ENCODE measurements at places on chromosomes 3 and 15. TPM values are rescaled to one million over a fixed set of nuclear protein-coding genes. Genes with fewer than 3 reads are reported as not detected.

The MINDY2 gene
- total RNA-seq, result 39.4 TPM

The CIP2A gene
- total RNA-seq, result 5.9 TPM

DNA sequence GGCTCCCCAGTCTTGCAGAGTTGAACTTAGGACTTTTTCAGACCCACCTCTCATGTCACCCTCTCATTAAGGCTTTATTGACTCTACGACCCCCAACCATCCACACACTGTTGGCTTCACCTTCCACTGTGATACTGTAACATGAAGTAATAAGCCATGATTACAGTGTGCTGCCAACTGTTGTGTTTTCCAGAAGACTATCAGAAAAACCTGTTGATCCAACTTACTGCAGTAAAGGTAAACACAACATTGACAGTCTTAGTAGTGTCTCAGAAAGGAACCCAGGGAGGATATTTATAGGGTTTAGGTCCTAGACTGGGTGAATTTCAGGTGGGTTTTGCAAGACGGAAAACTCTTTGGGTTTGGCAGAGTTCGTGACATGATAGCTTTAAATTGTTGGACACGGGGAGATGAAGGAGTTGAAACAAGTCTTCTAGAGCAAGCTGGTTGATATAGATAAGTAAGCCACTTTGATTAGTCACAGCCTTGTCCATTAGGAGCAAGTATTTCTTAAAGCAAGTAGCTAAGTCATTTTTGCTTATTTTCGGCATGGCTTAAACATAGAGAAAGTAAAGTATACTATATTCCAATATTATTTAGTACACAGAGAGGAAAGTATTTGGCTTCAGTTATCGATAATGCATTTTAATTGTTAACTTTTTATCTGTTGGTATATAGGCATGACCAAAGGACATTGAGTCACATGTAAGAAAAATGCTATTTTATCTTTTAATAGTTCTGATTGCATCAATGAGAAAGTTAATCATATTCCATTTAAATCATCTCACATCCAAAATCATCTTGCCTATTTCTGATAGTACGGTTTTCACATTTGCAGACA is 2.4 kb upstream of the COL6A5 start:
- DNase-seq, result no peak

GRCh38 chr3:135197856-135198255 is 402.8 kb downstream of the EPHB1 start:
- DNase-seq, result no peak

The RTP4 gene
- total RNA-seq, result not detected

- DNase-seq, result no peak
Measured at GRCh38 chr15:70281811-70282307, 184.1 kb upstream of the TLE3 start.

DNA sequence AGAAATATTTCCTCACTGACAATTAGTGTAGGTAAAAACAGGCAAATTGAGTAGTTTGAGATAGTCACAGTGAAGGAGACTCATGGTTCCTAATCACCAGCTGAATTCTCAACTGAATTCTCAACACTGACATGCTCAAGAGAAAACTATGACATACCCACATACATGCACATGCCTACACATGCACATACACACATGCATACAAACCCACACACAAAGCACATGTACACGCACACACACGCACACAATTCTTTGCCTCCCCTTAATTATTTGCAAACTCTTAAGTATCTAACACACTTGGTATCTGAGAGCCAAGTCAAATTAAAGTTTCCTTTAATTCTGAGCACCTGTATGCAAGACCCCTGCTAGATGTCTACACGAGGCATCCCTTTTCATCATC is 111.8 kb downstream of the GABRB3 start:
- DNase-seq, result no peak

The SCN5A gene
- total RNA-seq, result 5.4 TPM

The ALS2CL gene
- total RNA-seq, result 41.7 TPM

- DNase-seq, result no peak
Measured at GRCh38 chr15:63600616-63601025, 3.4 kb downstream of the FBXL22 start.

The HIGD2B gene
- total RNA-seq, result not detected

The MAP1A gene
- total RNA-seq, result 29.8 TPM

The SPG11 gene
- total RNA-seq, result 76.0 TPM

The CCNB2 gene
- 0.54 TPM for total RNA-seq

GRCh38 chr15:62099094-62099601 is 32.4 kb downstream of the C2CD4A start:
- DNase-seq, result no peak

DNA sequence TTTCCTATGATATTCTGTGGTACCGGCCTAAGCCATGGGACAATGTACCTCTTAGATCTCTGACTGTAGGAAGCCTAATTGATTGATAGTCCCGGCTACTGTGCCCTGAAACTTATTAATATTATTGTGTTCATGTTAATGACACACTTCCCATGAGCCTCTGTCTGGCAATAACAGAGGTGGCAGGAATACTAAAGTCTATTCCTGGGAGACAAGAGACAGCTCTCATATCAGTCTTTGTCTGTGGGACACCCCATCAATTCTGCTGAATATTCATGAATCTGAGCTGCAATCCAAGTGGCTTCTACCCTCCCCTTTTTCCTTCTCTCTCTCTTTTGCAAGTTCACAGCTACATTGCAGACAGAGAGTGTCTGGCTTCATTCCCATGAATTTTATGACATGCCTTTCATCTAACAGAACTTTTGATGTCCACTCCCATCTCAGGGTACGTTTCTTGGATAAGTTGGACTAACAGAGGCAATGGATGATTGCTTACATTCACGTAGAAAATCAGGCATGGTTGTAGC is 907.5 kb downstream of the ZPLD1 start:
- no peak for DNase-seq

DNA sequence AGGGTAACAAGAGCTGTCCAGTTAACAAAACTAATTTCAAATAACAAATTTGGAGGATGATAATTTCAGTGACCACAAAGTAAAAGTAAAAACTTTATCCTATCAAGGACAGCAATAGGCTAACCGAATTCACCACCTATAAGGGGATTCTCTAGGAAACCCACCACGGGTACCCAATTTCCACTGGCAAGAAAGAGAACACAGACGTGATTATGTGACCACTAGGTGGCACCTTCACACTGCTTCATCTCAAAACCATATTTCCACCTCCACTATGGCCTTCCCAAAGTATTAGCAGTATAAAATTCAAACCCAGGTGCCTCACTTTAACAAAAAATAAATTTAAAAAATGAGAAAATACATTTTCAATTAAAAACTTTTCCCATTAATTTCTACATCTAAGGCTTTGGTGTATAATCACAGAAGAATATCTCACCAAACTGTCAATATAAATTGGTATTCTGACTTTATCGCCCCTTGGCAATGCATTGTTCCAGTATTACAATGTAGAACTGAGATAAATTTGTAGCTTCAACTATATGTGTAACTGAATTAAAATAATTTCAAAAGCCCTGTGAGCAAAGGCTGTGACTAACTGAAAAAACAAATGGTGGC is 96.5 kb downstream of the FSIP1 start:
- DNase-seq, result no peak

GRCh38 chr3:119637679-119638477 is 22.5 kb downstream of the POPDC2 start:
- no peak for DNase-seq

The GOLGA6L10 gene
- 3.1 TPM for total RNA-seq

- DNase-seq, result no peak
Measured at GRCh38 chr3:10395196-10395595, 74.3 kb upstream of the SEC13 start.

The TIMP4 gene
- total RNA-seq, result 56.7 TPM

DNA sequence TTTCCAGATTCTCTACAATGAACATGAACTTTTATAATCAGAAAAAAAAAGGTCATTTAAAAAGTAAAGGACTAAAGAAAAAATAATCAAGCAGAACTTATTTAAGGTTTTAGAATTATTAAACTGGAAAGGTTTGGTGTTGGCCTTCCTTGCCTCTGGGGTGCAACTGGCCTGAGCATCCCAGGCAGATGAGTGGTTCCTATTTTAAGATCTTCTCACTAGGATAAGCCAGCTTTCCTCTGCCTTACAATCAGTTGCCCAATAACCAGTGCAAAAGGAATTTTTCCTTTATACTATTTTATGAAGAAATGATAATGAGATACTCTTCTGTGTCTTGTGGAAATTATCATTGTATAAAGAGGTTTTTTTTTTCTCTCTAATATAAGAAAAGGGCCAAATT is 56.6 kb downstream of the SEC22A start:
- no peak for DNase-seq

The GPR149 gene
- not detected for total RNA-seq

GRCh38 chr3:187849016-187849654 is 103.9 kb upstream of the BCL6 start:
- no peak for DNase-seq
